ENCODE measurements at places on chromosomes 7 and 10.

DNA sequence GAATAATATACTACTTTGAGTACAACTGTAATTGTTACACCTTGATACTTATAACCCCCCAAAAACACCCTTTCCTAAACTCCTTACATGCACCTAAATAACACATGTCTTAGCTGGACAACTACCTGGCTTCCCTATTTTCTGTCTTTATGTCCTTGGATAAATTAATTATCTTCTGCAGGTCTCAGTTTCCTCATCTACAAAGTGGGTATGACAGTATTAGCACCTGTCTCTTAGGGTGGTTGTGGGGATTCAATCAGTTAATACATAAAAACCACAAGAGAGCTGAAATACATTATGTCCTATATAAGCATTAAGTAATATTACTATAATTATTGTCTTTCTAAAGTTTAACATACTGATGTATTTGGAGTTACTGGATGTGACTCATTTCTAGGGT is 10.8 kb downstream of the STEAP2 start:
- no peak for DNase-seq

- DNase-seq = no peak
Measured at GRCh38 chr7:18488049-18488448, 7.5 kb upstream of the HDAC9 start.

- DNase-seq = no peak
Measured at GRCh38 chr7:147173883-147174282, 1057.3 kb downstream of the CNTNAP2 start.

GRCh38 chr10:99859585-99859984 is 77.1 kb downstream of the ABCC2 start:
- no peak for DNase-seq

- DNase-seq = no peak
Measured at GRCh38 chr7:100764841-100765240, 31.4 kb downstream of the ZAN start.

DNA sequence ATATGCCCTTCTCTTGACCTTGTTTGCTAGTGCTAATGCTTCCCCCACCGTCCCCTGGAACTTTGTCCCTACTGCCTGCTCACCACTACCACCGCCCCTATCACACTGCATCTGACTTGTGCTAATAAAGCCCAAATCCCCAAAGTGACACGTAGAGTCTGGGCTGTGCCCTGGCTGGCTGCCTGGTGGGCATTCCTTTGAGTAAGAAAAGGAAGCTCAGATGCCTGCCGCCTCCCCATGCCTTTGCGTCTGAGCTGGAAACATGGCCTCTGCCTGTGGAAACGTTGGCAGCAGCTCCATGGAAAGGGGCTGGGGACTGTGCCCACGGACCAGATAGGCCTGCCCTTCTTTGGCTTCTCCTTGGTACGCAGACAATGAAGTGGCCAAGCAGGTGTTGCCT is 138.3 kb downstream of the CYP26A1 start:
- no peak for DNase-seq

DNA sequence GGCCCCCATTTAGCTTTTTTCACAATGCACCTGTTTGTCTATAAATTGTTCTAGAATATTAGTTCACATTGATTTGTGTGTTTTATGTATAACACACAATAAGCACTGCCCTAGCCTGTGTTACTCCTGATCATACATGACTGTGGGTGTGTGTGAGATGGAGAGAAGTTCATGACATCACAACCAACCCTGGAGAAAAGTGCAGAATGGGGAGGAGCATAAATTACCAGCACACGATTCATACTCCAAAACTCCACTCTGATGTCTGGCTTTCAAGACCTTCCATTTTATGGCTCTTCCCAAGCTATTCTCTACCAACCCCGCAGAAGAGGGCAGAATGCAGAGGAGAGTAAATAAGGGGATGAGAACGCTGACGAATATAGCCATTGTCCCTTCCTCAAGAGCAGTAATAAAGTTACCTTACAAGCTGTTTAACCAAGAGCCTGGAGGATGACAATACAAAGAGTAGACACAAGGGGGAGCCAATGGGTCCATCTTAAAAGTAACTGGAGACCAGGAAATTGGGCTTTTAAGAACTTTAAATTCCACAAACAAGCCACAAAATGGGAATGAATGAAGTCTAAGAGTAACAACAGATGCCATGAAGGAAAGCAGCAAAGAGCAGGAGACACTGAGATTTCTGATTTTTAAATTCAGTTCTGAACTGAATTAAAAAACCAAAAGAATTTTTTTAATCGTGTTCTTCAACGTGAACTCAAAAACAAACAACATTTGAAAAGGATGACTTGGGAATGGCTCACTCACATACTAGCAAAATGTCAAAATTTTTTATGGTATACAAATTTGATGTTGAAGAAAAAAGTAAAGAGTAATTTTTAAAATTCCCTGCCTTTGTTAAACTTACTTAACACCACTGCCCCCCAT is 159.6 kb downstream of the PARD3 start:
- DNase-seq = no peak

- DNase-seq = no peak
Measured at GRCh38 chr7:124088590-124088989, 55.7 kb upstream of the TMEM229A start.

DNA sequence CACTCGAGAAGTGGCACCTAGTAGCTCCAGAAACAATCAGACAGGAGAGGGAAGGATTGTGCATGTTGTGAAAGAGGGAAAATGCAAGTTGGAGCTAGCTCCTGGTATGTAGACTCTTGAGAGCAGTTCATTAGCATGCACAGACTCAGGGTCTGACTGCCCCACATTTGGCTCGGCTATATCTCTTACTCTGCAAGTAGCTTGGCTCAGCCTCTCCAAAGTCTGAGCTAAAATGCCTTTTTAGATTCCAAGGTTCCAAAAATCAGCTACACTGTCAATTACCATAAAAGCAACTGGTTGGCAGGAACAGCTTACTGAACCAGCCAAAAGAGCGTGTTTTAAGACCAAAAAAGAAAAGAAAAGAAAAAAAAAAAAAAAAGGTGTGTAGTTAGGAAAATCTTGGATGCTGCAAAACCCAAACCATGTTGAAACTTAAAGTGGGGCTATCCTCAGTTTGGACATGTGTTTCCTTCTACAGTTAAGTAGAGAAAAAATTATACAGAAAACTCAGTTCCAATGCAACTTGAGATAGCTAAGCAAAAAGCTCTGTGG is 65.5 kb downstream of the MKX start:
- no peak for DNase-seq

DNA sequence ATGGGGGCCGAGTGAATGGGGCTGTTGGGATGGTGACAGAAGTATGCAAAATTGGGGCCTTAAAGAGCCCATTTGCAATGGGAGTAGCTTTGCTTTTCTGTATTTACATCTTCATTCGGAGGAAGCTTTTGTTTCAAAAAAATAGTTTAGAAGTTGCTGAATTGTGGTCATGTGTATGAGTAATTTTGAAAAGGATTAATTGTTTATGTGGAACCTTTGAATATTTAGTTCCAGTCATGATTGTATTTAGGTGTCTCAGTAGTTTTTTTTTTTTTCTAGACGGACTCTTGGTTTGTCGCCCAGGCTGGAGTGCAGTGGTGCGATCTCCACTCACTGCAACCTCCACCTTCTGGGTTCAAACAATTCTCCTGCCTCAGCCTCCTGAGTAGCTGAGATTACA is 37.2 kb downstream of the RBM33 start:
- DNase-seq = no peak

- no peak for DNase-seq
Measured at GRCh38 chr10:1379601-1380000, 323.4 kb downstream of the WDR37 start.
